Activated T-helper 2 cell treated with anti-CD3 and anti-CD28 coated beads, Interferon-gamma antibody, Interleukin-2, Interleukin-4, amounts not matched to agents 10 μg/mL and 5 μg/mL and 100 μg/mL, durations not matched to agents 14 hours and 24 hours and 36 hours (primary cell): ENCODE measurements at places on chromosomes 4 and X.

DNA sequence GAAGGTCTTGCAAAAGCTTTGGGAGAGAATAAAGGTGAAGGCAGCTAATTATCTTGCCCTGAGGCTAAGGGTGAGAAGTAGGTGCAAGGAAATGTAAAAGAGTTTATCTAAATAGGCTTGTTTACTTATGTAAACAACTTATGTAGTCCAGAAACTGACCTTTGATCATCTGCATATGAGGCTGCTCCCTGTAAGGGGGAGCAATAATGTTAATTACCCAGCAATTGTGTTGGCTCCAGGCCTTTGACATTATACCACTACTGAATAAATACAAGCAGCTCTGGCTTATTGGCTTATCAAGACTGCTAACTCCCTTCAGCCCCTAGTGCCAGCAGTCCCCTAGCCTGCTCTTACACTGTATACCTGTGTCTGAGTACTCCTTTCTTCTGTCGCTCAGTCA lies 303.7 kb upstream of the GNPDA2 start:
- no peak for DNase-seq

DNA sequence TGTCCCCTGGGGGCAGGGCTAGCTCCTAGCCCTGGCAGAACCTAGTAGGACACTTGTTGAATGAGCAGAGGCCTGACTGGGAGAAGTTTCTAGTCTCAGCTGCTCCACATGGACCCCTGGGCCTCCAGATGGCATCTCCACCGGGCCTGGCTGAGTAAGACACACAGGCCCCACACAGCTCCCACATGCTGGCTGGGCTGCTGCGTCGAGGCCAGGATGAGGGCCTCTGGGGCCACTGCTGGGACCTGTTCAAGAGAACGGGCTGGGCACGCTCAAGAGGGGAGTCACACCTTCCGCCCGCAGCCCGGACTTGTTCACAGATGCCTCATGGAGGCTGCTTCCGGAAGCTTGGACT lies 4.2 kb upstream of the HGFAC start:
- no peak for DNase-seq

GRCh38 chr4:184401397-184402171 lies 72.8 kb downstream of the IRF2 start:
- DNase-seq, result no peak

GRCh38 chrX:17836830-17837229 lies 24.3 kb downstream of the RAI2 start:
- no peak for DNase-seq

- no peak for DNase-seq
Observed at GRCh38 chr4:184274286-184274951, 56.7 kb upstream of the ENPP6 start.

GRCh38 chrX:85591536-85591935 lies 212.1 kb upstream of the POF1B start:
- no peak for DNase-seq

- DNase-seq, result no peak
Observed at GRCh38 chr4:125572601-125573000, 257.8 kb downstream of the FAT4 start.

- no peak for DNase-seq
Observed at GRCh38 chr4:137067735-137068134, 464.6 kb downstream of the PCDH18 start.

GRCh38 chr4:184473499-184474262 lies 669 bp downstream of the IRF2 start:
- DNase-seq, result peak; percentile 59

DNA sequence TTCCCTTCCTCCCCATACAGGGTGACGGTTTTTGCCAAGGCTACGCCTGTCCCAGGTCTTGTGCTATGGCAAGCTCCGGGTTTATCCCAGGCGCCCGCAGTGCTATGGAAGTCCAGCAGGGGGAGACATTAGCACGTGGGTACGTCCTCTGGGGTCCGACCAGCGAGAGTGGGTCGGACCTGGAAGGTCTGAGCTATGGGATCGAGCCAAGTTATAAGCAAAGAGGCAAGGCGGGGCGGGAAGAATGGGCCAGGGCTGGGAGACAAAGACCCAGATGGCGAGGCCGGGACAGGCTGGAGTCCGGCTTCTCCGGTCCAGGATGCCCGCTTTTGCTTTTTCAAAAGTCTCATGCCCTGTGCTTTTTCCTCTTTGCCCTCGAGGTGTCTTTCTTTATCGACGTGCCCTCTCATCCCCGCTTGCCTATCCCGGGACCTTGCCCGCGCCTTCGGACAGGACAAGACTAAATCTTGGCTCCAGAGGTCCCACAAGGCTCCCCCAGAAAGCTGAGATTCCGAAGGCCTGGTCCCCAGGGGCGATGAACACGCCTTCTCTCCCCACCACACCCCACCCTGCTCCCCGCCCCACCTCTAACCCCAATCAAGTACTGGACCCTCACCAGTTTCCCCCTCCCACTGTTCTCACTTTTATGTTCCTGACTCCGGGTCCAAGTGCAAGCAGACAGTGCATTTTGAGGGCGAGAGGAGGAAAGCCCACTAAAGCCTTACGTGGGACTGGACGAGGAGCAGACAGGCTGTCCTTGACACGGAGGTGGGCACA lies 785 bp upstream of the EFNB1 start:
- peak; percentile 56 for DNase-seq

- DNase-seq, result no peak
Observed at GRCh38 chrX:96407501-96407900, 277.1 kb upstream of the DIAPH2 start.

- DNase-seq, result no peak
Observed at GRCh38 chr4:101018836-101019235, 328.5 kb downstream of the PPP3CA start.

DNA sequence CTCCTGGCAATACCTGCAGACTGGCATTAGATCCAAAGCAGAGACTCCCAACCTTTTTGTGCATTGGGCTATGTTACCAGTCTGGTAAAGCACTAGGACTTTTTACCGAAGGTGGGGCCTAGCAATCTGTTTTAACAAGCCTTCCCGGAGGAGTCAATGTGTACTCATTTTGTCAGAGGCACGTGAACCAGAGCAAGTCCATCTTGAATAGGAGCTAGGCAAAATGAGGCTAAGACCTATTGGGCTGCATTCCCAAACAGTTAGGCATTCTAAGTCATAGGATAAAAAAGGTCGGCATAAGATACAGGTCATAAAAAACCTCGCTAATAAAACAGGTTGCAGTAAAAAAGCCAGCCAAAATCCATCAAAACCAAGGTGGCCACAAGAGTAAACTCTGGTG lies 22.3 kb downstream of the ADGRA3 start:
- no peak for DNase-seq

- DNase-seq, result no peak
Observed at GRCh38 chrX:26445288-26445687, 229.3 kb downstream of the MAGEB5 start.

DNA sequence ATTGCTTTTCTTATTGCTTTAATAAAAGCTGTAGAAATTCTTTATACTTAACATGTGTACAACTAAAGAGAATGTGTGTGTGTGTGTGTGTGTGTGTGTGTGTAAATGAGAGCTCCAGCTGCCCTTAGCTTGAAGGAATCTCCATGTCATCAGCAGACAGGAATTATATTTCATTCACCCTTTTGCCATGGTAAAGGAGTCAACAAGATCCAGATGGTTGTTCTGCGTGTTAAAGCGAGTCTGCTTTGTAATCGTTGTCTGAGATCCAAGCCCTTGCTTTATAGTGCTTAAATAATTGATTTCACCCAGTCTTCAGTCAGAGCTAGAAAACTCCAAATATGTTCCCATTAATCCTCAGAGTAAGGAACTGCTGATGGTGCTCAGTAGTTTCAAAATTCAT lies 285.5 kb downstream of the PDGFC start:
- DNase-seq, result no peak

DNA sequence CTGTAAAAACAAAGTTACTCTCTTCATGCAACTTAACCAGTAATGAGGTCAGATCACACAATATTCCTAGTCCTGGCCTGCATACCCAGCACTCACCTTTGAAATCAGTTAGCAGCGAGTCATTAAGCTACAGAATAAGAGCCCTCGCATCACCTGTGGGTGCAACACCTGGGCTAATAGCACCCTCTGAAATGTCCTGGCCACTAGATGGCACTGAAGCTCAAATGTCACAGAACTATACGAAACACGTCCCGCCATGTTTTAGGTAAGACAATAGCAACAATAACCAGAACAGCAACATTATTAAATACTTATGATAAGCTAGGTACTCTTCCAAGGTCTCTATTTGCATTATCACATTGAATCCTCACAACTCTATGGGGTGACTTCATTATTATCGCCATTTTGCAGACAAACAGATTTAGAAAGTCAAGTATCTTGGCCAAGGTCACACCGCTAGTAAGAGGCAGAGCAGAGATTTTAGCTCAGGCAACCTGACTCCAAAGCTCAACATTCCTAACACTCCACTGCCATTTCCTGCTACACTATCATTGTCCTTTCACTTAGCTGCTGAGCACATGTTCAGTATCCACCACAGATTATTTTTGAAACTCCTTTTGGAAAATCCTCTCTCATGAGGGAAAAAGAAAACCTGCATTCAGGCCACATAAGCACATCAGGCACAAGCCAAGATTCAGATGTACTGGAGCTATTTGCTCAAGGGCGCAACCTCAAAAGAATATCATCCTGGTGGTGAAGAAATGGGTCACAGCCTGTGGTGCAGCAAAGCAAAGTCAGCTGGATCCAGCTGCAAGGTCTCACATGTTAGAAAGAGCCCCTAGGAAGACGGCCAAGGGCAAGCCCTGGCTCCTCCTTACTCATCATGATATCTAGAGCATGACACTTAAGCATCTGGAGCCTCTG lies 59.5 kb upstream of the KDR start:
- no peak for DNase-seq

- DNase-seq, result no peak
Observed at GRCh38 chr4:34271479-34272355, 1972.6 kb downstream of the ARAP2 start.

DNA sequence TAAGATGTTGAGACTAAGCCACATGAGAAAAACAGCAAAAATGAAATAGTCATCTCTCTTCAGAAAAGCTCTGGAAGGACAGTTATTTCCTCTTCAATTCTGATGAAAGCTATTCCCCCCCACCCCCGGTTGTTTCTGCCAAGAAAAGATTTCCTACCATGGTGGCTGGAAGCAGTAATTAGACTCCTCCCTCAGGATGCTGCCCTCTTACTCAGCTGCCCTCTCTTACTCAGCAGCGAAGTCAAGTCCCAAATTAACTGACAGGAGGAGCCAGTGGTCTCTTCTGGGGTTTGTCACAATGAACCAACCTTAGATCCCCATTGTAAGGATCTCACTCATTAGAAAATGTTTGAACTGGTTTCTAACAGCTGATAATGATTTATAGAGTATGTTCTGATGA lies 38.0 kb downstream of the GPM6B start:
- DNase-seq, result no peak

DNA sequence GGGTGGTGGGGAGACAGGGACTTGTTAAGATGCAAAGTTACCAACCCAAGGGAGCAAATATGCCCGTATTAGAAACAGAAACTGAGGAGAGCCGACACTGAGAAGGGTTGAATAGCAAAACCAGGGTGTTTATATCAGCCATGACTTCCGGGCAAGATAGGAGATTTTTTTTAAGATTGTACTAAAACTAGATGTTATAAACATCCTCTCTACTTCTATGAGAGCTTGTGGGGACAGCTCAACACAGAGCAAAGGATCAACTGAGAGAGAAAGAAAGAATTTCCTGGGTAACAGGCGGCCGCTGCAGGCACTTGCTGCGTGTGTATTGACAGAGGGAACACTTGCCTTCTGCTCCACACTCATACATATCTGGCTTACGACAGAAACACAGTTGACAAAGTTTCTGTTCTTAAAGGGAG lies 49.1 kb upstream of the FBXW7 start:
- no peak for DNase-seq

DNA sequence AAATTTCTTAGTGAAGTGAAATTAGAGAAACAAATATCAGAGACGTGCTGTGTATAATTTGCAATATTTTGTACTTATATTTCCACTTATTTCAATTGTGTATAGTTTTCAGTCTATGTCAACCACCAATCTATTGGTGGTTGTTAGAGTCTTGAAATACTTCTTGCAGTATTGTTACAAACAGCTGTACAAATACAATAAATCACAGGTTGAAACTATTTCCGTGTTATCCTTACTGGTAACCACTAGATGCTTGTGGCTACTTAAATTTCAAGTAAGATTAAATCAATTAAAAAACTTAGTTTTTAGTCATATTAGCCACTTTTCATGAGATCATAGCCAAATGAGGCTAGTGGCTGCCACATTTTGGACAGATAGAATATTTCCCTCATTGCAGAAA lies 520.5 kb downstream of the GBA3 start:
- DNase-seq, result no peak

GRCh38 chr4:123731035-123731434 lies 334.4 kb downstream of the SPRY1 start:
- no peak for DNase-seq

DNA sequence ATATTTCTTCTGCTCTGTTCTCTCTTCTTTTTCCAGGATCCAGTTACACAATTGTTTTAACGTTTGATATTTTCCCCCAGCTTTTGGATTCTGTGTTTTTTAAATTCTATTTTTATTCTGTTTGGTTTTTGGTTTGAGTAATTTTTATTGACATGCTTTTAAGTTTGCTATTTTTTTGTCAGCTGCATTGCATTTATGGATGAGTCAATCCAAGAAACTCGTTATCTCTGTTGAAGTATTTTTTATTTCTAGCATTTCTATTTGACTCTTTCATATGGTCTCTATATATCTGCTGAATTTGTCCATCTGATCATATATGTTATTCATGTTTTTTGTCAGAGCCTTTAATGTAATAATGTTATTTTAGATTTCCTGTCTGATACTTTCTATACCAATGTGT lies 65.6 kb downstream of the DDIT4L start:
- no peak for DNase-seq

DNA sequence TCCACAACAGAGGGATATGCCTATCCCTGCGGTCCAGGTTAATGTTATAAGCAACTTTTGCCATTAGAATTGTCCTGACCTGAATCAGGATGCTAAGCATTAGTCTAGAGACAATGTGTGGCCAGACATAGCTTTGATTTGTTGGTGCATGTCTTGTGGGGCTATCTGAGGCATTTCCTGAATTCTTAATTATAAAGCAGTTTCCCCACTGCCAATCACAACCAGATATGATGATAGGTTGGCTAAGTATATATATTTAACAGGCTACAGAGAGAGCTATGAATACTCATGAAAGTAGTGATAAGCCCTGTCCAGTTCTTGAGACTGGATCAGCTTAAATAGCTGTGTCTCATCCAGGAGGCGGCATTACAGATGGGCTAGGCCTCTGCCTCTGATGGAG lies 37.8 kb upstream of the ZNF81 start:
- DNase-seq, result no peak

- no peak for DNase-seq
Observed at GRCh38 chr4:75980576-75980975, 10.2 kb downstream of the SDAD1 start.

DNA sequence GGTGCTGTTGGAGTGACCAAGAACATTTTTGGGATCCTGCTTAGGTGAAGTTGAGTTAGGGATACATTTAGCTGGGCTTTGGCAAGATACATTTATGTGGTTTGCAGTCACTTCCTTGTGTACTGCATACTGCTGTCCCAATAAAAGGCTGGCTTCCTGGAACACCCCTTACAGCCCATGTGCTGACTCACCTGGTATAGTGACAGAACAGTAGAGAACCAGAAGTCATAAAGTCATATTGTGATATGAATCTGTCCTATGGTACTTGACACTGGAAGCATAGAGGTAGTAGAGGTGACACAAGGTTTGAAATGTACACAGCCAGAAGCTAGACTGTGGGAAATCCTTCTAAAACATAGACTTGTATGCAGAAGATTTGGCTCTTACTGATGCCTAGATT lies 55.3 kb upstream of the SLC25A43 start:
- no peak for DNase-seq
